ENCODE measurements at places on chromosomes 1 and 21.

GRCh38 chr1:220904876-220905275 is 25.6 kb downstream of the HLX start:
- no peak for DNase-seq

DNA sequence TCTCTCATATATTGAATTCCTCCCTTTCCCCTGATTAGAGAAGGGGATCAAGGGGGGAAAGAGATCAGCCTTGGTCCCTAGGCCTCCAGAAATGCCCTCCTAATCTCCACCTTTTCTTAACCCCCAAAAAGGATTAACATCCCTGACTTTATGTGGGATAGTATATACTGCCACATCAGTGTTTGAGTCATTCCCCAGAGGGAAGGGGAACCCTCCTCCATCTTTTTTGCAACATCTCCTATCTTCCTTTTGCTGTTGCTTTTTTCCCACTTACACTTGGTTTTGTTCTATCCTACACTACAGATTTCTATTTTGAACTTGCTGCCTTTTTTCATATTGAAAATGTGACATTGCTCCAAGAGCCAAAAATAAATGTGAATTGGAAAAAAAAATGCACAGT is 65.4 kb upstream of the PODN start:
- DNase-seq: no peak

DNA sequence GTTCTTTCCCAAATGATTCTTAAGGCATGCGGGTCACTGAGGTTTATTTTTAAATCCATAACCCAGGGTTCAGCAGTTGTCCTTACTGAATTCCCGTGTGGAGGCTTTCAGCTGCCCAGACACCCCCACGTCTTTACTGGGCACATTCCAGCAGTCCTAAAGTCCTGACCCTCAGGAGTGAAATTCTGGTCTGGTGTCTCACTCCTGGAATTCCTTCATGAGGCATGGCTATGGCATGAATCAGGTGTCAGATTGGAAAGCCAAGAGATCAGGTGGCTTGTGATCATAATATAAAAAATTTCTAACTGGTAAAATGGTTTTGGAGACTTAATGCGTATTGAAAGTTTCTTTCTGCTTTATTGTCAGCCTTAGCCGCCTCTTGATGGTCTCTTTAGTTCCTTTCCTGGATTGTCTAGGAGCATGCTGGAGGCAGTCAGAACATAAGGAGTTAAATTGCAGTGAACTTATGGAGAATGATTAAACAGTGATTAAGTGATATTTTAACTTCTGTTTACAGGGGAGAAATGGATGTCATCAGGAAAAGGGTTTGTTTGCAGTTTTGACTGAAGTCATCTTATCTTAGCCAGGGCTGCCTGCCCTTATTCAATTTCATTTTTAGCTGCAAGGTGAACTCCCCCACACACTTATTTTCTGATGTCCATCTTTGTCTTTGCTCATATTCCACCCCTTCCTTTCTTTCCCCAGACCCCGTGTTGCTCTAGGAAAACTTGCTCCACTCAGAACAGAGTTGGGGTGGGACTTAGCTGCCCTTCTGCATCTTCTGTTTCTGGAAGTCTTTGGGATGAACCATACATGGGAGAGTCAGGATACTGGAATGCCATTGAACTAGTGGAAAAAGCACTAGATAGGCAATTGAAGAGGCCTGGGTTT is 25.7 kb upstream of the MACF1 start:
- DNase-seq: no peak

- DNase-seq: no peak
Observed at GRCh38 chr1:175071276-175071943, 3.8 kb downstream of the TNN start.

DNA sequence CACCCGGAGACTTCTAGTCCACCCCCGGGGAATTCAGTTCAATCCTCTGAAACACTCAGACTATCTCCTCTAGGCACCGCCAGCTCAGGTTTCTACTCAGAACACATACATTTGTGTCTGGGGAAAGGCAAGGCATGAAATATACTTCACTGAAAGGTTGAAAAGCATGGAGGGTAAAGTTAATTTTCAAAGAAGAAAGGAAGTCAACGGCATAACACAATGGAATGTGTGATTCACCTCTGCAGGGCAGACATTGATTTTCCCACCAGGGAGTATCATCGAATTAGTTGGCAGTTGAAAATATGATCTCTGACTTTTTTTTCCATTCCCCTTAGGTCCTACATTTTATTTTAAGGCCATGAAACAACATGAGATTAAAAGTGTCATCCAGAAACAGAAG is 669.4 kb downstream of the SMYD3 start:
- DNase-seq: no peak

GRCh38 chr1:94463765-94464330 is 45.7 kb downstream of the ABCD3 start:
- no peak for DNase-seq

GRCh38 chr1:3773572-3774275 is 1.2 kb downstream of the SMIM1 start:
- DNase-seq: no peak

- DNase-seq: no peak
Observed at GRCh38 chr1:199698222-199698621, 329.3 kb upstream of the NR5A2 start.

GRCh38 chr1:241422470-241422869 is 65.5 kb upstream of the RGS7 start:
- no peak for DNase-seq

GRCh38 chr1:51653127-51653526 is 36.2 kb downstream of the OSBPL9 start:
- DNase-seq: no peak

DNA sequence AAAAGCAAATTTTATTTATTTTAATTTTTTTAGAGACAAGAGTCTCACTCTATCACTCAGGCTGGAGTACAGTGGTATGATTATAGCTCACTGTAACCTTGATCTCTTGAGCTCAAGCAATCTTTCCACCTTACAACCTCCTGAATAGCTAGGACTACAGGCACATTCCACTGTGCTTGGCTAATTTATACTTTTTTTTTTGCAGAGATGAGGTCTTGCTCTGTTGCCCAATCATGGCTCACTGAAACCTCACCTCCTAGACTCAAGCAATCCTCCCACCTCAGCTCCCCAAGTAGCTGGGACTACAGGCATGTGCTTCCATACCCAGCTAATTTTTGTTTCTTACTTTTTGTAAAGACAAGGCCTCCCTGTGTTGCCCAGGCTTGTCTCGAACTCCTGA is 49.5 kb downstream of the DR1 start:
- DNase-seq: no peak

- no peak for DNase-seq
Observed at GRCh38 chr1:180501865-180502360, 464 bp downstream of the ACBD6 start.

DNA sequence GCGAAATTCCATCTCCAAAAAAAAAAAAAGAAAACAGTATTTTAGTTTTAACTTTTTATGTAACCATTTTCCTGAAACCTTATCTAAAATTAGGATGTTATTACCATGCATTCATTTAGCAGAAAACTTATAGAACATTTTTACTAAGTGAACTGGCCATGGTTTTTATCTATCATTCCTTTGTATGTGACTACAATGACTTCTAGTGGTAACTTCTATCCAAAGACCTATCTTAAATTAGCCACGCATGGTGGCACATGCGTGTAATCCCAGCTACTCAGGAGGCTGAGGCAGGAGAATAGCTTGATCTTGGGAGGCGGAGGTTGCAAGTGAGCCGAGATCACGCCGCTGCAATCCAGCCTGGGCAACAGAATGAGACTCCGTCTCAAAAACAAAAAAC is 11.4 kb downstream of the GGPS1 start:
- DNase-seq: no peak

DNA sequence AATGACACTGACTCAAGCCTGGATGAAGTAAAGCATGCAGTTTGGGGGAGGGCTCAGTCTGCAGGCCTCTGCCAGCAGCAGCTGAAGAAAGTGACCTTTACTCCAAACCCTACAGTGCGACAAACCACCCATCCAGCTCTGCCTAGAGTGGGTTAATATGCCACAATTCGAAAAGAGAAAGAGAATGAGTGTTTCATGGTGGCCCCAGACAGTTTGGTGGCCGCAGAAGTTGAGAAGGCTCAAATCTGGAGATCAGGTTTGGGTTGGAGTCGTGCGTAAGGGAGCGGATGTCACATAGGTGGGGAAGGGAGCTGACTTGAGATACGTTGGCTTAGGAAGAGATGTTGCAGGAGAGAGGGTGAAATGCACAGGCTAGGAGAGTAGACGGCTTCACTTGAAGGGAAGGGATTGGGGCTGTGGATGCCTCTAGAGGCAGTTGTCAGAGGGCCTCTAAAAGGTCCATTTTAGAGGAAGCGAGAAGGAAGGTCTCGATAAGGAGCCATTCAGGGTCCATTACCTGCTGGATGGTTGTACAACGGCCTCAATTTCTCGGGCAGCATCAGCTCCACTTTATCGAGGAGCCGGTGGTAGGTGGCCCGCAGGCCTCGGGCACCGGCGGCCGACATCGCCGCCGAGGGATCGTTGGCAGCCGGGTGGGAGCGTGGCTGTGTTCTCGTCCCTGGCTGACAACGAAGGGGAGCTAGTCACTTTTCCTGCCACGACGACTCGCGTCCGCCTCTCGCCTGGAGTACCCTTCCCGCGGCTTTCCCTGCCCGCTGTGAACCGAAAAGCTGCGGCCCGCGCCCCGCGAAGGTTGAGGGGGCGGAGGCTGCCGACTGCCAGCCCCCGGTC is 1.0 kb upstream of the DCAF6 start:
- peak; percentile 13 for DNase-seq

DNA sequence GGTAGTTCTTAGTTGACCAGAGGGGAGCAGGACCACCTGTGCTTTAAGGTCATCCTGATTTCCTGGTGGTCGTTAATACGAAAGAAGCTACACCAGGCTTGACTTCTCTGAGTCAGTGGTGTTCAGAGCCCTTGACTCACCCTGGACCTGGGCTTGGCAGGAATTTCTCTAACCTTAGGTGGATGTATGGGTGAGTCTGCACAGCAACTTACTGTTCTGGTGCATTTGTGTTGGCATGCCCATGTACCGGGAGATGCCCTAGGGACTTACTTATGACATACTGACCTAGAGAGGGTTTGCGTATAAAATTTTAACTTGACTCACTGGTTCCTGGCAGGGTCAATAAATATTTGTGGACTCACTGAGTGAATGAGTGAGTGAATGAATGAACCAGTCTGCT is 304.6 kb downstream of the DISC1 start:
- no peak for DNase-seq

DNA sequence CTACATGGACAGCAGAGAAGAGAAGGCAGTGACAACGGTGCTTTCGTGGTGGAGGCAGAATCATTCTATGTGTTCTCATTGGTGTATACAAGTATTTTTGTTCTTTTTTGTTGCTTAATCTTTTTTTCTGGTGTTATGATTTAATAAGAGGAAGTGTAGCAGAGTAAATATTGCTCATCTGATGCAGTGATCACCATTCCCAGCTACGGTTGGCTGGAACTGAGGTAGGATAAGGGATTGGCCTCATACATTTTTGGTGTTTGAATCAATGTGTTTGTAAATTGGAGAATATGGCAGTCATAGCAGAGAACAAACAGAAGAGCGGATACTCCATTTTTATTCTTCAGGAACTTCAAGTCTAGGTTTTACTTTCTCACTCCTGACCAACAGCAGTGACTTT is 76.6 kb downstream of the UBE2U start:
- DNase-seq: no peak

GRCh38 chr1:184970691-184971161 is 3.6 kb downstream of the NIBAN1 start:
- no peak for DNase-seq

- no peak for DNase-seq
Observed at GRCh38 chr1:174988986-174989385, 10.8 kb upstream of the CACYBP start.

DNA sequence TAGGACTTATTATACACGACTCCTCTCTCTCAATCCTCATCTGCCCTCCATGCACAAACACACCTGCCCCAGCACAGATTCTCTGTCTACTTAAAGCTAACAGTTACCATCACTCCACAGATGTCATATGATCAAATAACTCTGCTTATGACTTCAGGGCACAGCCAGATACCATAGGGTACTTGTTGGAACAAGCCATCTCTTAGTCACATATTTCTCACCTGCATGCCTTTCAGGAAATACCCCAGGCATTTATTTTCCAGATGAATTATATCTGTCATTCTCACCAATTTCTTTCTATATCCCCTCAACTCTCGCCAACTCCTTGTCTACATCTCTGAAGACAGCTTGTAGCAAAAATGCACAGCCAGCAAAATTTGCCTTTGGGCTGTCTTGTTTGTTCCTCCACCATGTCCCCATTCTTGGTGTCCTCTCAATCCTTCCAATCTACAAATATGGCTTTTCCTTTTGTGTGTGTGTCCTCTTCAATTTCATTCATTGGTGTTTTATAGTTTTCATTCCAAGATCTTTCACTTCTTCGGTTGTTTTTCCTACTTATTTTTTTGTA is 353.9 kb upstream of the CAMK1G start:
- no peak for DNase-seq

DNA sequence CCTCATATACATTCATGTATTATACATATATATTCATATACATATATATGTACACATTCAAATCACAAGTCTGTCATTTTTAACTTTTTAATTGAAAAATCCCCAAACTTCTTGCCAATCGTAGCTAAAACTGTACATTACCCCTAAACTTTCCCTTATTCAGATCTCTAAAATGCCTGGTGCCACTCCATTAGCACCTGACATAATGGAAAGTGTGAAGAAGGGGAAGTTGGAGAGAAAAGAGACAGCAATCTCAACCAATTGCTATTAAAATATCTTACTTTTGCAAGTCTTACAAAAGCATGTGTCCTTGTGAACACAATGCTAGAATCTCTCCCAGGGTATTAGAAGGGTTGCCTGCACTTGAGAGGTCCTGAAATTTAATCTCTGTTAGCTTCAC is 22.7 kb upstream of the PRKACB start:
- DNase-seq: no peak

DNA sequence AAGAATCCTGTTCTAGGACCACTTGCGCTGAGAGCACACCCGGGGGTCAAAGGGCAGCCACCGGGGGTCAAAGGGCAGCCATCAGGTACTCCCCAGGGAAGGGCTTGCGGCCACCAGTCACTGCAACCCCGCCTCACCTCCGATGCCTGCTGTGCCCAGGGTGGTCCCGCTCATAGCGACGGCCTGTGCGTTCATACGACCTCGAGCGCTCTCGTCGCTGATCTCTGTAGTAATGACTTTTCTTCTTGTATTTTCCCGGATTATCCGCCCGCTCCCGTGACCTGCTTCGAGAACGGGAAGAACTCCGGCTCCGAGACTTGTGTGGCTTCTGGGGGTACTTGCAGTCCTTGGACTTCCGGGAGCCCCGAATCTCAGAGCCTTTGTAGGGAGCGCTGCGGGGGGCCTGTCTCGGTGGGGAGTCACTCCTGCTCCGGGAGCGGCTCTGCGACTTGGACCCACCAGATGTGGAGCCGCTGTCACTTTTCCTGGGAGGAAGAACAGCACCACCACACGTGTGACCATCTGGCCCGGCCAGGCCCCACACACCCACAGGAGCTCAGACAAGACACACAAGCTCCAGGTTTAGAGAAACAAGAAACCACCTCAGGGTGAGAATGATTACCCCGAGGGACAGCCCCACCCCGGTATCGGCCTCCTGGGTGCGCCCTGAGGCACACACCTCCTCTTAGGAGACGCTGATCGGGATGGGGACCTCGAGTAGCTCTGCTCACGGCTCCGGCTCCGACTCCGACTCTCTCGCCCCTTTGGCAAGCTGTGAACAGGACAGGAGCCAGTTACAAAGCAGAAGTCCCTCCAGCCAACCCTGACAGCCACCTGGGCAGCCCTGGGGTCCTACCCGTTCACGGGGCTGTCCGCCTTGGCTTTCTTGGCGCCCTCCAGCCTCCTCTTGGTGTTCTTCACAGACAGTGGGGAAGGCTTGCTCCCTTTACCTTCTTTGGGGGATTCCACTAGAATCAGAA is 11.7 kb downstream of the CCNL2 start:
- DNase-seq: no peak

GRCh38 chr1:86741947-86742572 is 37.7 kb downstream of the SH3GLB1 start:
- DNase-seq: peak; percentile 31
